ENCODE measurements at places on chromosomes 5 and 9.

GRCh38 chr9:86521977-86522376 lies 167.8 kb upstream of the TUT7 start:
- no peak for DNase-seq

- DNase-seq, result no peak
These were observed 16.5 kb upstream of the CEP120 start for GRCh38 chr5:123439709-123440108.

DNA sequence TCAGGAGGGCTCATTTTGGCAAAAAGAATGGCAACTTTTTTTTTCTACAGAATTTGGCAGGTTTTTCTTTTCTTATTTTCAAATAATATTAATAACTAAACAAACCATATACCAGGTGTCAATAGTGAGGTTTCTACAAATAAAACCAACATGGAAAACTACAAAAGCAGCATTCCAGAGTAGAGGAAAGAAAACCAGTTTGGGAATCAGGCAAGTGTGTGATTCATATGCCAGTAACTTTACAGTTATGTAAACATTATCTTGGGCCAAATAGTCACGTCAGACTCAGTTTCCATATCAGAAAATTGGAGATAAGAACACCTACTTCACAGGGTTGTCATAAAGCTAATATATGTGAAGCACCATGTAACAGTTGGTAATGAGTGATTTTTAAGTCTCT lies 51.7 kb downstream of the FBXW11 start:
- no peak for DNase-seq

- no peak for DNase-seq
These were observed 207.0 kb downstream of the DMAC1 start for GRCh38 chr9:7592321-7593316.

GRCh38 chr5:43110606-43111170 lies 10.0 kb upstream of the ZNF131 start:
- no peak for DNase-seq

DNA sequence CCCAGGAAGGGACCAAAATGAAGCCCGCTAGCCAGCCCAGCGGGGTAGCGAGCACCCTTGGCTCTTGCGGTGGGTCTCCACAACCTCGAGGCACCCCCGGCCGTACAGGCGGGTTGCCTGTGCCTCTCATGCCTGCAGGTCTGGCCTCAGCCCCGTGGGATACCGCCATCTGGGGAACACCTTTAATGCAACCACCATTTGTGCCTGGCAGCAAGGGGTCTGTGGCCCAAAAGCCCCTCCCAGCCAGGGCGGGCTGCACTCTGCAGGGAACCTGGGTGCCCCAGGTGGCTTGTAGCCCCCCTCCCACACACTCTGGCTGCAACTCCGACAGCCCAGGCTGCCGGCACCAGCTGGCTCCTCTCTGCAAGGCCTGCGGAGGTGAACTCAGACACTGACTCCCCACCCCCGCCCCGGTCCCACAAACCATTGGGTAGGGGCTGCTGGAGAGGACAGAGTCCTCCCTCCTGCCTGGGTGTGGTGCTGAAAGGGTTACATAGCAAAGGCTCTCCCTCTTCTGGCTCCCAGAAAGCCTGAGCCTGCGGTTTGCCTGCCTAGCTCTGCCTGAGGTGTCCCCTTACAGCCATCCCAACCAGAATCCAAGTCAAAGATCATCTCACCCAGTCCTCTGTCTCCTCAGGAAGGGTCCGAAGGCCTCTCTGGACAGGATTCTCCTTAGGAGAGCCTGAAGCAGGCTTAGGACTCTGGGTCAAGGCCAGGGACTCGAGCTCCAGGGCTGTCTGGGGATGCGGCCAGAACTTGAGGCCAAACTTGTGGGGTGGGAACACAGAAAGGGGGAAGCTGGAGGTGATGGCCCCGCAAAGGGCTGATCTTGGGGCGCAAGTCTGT lies 109.4 kb downstream of the PSD2 start:
- DNase-seq, result no peak

DNA sequence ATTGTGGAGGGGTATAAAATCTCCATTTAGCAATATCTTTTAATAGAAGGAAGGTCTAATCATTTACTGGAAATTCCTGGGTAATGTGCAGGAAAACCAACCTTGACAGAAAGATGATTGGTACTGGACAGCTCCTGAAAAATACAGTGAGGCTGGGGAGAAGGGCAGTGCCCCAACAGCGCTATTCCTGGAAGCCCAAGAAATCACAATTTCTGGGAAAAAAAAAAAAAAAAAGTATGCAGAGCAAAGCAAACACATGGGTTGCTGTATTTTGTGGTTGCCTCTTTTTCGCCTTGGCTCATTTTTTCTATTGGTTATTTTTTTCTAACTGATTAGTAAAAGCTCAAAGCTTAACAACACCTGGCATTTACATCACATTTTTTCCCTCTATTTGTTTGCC lies 249.7 kb downstream of the ENC1 start:
- DNase-seq, result no peak

DNA sequence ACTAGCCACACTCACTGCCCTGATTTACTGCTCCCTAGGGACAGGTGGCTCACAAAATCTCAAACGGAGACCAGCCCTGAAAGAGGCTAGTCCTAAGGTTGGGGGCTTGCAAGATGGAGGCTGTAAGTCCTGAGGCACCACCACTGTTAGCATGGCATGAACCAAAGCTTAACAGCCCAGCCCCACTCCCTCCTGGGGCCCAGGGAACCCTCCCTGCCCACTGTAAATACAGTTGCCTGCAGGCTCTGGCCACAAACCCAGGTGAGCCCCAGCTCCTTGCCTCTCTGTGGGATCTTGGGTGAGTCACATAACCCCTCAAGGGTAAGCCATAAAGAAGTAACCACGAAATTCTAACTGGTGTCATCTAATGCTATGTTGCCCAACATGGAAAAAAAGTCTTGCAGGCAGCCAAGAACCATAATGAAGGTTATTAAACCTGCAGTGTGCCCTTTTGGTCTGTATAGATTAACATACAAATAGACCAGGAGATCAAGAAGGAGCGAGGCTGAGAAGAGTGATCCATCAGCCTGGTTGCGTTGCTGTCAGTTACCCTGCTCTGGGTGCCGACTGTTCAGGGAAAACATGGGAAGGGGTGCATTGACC lies 1.7 kb upstream of the POMT1 start:
- DNase-seq, result peak; percentile 32

GRCh38 chr9:13296972-13297371 lies 17.5 kb upstream of the MPDZ start:
- DNase-seq, result no peak

- no peak for DNase-seq
These were observed 22.2 kb upstream of the ERAP2 start for GRCh38 chr5:96854067-96854466.

All from KBM-7 (cell line).